ENCODE measurements at places on chromosomes 7 and 10. TPM values are rescaled to one million over a fixed set of nuclear protein-coding genes. Genes with fewer than 3 reads are reported as not detected.

Gene CYP26A1
- not detected for polyA plus RNA-seq

Gene NAT16
- not detected for polyA plus RNA-seq

Gene GFRA1
- 24.2 TPM for polyA plus RNA-seq

Gene SORCS1
- 9.3 TPM for polyA plus RNA-seq

Gene TMEM72
- not detected for polyA plus RNA-seq

Gene UCMA
- polyA plus RNA-seq: not detected

Gene WNT16
- not detected for polyA plus RNA-seq

Gene COPS6
- polyA plus RNA-seq: 160 TPM

Gene MYL10
- 0.38 TPM for polyA plus RNA-seq

Gene PRTFDC1
- 14.6 TPM for polyA plus RNA-seq

Gene TWIST1
- 28.4 TPM for polyA plus RNA-seq

Gene SFXN2
- polyA plus RNA-seq: 4.3 TPM

Gene MEOX2
- 5.6 TPM for polyA plus RNA-seq

Measured in urinary bladder (tissue), 4 donors.